ENCODE measurements at places on chromosomes 7 and 10.

DNA sequence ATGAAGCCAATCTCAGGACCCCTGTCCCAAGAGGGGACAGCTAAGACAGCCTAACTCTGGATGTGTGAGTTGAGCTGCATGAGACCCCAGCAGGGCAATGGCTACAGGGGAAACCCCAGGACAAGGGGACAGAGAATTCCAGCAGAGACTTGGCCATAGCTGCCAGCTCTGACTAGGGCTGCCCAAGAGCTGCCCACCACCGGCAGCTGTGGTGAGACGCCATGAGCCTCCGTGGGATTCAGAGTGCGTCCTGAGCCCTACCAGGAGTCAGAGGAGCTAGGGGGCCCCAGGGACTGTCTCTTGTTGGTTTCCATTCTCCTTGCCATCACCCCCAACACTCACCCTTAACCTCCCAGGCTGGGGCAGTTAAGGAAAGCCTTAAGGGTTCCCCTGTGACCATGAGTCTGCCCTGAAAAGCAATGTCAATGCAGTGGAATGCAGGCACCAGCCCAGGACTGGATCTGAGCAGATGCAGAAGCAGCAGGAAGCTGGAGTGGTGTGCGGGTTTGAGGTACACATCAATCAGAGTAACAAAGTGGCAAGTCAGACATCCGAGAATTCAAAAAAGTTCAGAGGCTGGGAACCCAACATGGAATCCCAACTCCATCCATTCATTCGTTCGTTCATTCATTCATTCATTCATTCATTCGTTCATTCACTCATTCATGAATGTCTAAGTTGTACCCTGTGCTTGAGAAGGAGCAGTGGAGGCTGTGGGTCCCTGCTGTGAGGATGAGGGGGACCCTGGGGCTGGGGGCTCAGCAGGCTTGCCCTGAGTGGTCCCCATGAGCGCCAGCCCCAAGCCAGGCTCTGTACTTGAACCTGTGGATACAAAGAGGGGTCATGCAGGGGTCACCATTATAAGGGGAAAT lies 52.9 kb downstream of the C10orf120 start:
- no peak for DNase-seq

GRCh38 chr10:33032654-33033151 lies 74.7 kb upstream of the ITGB1 start:
- peak; percentile 36 for DNase-seq

- DNase-seq: no peak
These were observed 148.8 kb downstream of the CHRM2 start for GRCh38 chr7:137017221-137017620.

GRCh38 chr10:122568551-122568950 lies 8.0 kb downstream of the DMBT1 start:
- no peak for DNase-seq

GRCh38 chr10:77274046-77274795 lies 363.4 kb downstream of the KCNMA1 start:
- DNase-seq: no peak

DNA sequence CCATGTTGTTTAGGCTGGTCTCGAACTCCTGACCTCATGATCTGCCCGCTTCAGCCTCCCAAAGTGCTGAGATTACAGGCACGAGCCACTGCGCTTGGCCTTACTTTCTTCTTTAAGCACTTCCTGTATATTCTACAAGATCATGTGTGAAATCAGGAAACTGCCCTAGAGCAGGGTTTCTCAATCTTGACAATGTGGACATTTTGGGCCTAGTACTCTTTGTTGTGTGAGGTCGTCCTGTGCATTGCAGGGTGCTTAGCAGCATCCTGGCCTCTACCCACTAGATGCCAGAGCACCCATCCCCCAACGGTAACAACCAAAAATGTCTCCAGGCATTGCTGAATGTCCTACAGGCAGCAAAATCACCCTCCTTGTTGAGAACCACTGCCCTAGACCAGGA lies 24.7 kb downstream of the RRP12 start:
- DNase-seq: no peak

DNA sequence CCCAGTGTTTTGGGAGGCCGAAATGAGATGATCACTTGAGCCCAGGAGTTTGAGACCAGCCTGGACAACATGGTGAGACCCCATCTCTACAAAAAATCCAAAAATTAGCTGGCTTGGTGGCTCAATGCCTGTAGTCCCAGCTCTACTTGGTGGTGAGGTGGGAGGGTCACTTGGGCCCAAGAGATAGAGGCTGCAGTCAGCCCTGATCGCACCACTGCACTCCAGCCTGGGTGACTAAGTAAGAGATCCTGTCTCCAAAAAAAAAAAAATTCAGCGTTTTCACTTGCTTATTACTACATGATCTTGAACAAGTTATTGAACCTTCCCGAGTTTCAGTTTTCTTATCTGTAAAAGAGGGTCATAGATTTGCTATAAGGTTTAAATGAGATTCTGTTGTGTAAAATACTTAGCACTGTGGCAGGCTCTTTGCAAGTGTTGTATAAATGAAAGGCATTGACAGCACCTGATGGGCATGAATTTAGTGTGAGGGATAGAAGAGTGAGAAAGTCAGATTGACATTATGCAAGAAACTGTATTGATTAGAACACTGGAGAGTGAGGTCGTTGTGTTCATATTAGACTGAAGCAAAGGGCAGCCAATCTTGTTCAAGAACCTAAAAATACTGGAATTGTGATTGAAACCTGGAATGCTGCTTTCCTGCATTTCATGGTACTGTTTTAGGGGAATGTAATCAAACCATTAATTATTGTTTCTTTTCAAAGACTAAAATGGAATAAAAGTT lies 136.8 kb downstream of the LCOR start:
- no peak for DNase-seq

GRCh38 chr7:36272567-36273269 lies 116.9 kb upstream of the ANLN start:
- no peak for DNase-seq

GRCh38 chr10:72466018-72466417 lies 111.3 kb upstream of the DNAJB12 start:
- no peak for DNase-seq

GRCh38 chr7:33156441-33156840 lies 27.1 kb downstream of the BBS9 start:
- DNase-seq: no peak

- DNase-seq: no peak
These were observed 350.4 kb downstream of the PAXIP1 start for GRCh38 chr7:154652564-154652963.

- DNase-seq: peak; percentile 28
These were observed 598 bp upstream of the ZEB1 start for GRCh38 chr10:31318382-31318853.

DNA sequence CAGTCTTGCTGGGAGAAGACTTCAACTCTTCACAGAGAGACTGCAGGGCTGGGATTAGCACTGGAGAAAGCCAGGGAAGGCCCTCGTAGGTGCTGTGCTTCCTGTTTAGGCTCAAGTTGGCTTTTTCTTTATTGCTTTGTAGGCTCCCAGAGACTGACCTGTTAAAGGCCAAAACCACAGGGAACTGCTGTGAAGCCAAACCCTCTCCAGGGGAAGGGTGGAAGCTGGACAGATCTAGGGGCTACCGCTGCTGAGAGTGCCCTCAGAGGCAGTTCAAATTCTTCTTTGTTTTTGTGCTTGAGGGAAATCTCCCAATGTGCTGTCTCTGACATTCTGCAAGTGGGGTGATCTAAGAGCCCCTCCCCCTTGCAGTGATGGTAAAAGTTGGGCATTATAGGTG lies 198.4 kb downstream of the CNTNAP2 start:
- DNase-seq: no peak

DNA sequence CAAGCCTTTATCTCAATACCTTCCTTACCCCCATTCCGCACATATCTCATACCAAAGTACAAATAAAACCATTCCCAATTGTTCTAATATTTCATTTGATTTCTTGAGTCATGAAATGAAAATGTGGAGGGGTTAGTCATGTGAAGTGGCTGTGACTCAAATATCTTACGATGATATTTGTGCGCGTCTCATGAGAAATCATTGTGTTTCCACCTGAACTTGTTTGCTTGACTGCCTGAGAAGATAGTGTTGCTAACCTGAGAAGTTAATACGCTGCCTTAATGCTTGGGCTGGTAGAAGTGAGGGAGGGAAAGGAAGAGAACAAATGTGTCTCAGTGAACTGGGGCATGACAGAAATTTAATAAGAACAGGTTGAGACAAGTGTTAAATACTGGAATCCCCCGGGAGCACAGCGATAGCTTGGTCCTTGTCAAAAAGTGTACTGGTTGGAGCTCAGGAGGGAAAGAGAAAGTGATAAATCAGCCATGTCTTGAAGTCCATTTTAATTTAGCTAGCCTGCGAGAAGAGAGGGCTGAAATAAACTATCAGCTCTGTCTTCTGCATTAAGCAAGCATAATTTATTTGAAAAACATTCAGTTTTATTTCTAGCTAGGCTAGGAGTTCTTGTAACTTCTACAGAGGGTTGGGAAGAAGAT lies 7.2 kb upstream of the EPHA1 start:
- no peak for DNase-seq

DNA sequence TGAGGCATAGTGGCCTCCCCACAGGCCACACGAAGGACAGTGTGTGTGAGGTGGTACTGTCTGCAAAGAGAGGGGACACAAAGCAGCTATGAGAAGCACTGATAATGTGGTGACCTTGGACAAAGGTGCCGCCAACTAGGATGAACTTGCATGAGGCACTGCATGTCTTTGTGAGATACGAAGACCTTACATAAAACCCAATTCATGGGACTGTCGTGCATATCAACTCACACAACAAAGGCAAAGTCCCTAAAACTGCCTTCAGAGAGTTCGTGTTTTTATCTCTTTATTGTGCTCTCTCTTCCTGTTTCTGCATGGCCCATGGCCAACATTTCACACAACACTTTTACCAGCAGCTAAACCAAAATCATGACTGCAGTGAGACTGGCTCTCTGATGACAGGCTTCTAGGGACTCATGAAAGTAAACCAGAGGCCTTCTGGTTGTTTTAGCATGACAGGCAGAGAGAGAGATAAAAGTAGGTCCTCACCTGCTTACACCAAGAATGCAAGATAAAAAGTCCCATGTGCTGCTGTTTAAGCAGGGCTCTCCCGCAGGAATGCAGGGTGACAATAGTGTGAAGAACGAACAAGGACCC lies 347.8 kb downstream of the ELMO1 start:
- no peak for DNase-seq

GRCh38 chr7:149638566-149639320 lies 134.6 kb downstream of the ZNF467 start:
- no peak for DNase-seq

- DNase-seq: no peak
These were observed 217.5 kb downstream of the SDK1 start for GRCh38 chr7:3518546-3518945.

DNA sequence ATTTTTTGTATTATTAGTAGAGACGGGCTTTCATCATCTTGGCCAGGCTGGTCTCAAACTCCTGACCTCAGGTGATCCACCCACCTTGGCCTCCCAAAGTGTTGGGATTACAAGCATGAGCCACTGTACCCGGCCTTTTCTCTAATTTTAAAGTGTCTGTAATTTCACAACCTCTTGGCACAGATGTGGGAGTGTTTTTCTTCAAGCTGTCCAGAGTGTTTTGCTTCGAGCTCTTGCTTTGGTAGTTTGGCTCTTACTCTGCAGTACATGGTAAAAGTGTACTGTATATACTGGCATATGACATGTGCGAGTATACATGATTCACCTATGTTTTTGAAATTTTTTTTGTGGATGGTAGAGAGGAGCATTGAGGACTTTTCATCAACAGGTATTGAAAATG lies 9.8 kb downstream of the SRGN start:
- DNase-seq: no peak

DNA sequence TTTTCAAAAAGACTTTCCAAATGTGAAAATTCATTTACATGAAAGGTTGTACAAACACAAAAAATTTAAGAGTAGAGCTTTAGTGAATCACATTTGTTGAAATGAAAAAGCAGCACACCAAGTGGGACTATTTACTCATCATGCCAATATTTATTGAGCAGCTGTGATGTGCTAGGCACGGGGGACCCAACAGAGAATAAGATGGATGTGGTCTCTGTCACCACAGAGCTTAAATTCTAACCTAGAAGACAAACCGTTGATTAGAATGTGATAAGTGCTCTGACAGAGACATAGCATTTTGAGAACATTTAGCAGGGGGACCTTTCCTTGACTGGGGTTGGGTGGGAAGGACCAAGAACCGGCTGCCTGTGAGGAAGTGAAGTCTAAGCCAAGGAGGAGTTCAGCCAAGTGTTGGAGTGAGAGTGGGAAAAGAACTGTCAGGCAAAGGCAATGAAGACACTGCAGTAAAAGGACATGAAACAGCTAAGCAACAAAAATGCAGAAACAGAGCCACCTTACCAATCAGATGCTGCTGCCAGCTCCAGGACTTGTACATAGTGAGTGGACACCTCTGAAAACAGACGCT lies 19.1 kb downstream of the ADAM12 start:
- no peak for DNase-seq

DNA sequence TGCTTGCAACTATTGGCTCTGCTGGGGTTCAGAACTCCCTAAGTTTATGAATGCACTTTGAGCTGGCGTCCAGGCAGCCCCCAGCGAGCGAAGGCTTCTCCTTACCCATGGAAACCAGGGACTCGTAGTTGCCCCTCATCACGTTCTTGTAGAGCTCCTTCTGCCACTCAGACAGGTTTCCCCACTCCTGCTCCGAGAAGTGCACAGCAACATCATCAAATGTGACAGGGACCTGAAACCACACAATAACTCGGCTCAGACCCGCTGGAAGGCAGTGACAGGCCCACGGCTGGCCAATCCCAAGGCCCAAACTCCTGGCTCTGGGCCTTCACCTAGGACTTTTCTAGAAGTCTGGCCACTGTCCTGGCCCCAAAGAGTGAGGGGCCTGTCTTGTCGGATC lies 6.9 kb downstream of the ZNF777 start:
- DNase-seq: no peak

DNA sequence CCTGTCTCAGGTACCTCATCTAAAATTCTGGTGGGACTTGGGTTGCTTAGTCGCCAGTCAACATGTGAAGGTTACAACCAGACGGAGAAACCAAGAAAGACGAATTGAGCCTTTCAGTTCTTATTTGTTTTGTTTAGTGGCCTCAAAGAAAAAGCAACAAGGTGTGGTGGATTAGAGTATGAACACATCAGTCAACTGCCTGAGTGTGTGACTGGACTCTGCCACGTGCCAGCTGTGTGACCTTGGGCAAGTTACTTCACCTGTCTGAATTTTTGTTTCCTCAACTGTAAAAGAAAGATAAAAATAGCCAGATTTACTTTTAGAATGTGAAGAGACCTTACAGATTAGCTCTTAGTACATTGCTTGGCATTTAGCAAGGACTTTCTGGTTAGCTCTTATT lies 259.2 kb downstream of the CREB5 start:
- no peak for DNase-seq

DNA sequence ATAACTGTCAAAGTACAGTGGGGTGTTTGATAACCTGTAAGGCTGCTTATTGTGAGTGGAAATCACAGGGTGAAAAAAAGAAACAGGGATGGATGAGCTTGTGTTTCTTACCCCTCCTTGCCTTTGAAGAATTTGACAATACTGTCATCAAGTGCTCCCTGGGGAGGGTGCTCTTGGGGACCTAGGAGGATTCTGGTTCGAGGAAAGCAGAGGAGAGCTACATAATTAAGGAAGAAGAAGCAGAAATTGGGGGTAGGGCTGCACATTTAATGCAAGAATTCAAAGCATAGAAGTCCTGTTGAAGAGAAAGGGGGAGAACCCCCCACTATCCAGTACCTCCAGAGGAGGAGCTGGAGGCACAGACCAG lies 208.1 kb upstream of the PHYHIPL start:
- no peak for DNase-seq

All from HCT116 (cell line).